Putamen (tissue), 1 donor: ENCODE measurements at places on chromosomes 6 and 20.

GRCh38 chr20:15977026-15977425 is 596.2 kb downstream of the KIF16B start:
- no peak for DNase-seq

DNA sequence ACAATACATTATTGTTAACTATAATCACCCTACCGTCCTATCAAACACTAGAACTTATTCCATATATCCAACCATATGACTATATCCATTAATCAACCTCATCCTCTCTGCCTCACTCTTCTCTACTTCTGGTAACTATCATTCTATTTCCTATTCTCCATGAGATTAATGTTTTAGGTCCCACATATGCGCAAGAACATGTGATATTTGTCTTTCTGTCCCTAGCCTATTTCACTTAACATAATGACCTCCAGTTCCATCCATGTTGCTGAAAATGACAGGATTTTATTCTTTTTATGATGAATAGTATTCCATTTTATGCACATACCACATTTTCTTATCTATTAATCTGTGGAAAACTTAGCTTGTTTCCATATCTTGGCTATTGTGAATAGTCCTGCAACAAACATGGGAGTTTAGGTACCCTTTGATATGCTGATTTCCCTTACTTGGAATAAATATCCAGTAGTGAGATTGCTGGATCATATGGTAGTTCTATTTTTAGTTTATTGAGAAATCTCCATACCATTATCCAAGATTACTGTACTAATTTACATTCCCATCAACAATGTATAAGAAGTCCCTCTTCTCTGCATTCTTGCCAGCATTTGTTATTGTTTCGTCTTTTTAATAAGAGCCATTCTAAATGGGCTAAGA is 289.4 kb upstream of the GJE1 start:
- no peak for DNase-seq

DNA sequence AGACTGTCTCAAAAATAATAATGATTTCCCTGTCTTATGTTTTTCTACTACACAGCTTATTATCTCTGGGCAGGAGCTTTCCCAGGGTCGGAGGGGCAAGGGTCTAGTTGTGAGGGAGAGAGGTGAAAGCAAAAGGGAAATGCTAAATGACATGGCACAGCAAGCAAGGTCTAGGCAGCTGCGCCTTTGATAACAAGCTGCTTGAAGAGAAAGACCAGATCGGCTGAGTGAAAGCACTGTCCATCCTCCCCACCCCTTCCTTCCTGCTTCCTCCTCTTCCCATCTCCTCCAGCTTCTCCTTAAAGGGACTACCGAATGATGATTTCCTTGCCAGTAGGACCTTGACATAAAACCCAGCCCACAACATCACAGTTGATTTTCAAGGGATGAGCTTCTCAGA is 158.1 kb upstream of the AKAP12 start:
- DNase-seq, result no peak

GRCh38 chr6:77425671-77426070 is 37.6 kb downstream of the HTR1B start:
- no peak for DNase-seq

GRCh38 chr6:105744815-105745214 is 341.3 kb upstream of the PRDM1 start:
- no peak for DNase-seq

GRCh38 chr6:67475700-67476099 is 1159.4 kb upstream of the ADGRB3 start:
- DNase-seq, result no peak

GRCh38 chr6:89281779-89282246 is 33.3 kb downstream of the GABRR2 start:
- DNase-seq, result no peak

GRCh38 chr6:98832284-98833056 is 1.9 kb upstream of the POU3F2 start:
- peak; percentile 87 for DNase-seq

GRCh38 chr6:14772188-14772587 is 473.7 kb upstream of the JARID2 start:
- no peak for DNase-seq

DNA sequence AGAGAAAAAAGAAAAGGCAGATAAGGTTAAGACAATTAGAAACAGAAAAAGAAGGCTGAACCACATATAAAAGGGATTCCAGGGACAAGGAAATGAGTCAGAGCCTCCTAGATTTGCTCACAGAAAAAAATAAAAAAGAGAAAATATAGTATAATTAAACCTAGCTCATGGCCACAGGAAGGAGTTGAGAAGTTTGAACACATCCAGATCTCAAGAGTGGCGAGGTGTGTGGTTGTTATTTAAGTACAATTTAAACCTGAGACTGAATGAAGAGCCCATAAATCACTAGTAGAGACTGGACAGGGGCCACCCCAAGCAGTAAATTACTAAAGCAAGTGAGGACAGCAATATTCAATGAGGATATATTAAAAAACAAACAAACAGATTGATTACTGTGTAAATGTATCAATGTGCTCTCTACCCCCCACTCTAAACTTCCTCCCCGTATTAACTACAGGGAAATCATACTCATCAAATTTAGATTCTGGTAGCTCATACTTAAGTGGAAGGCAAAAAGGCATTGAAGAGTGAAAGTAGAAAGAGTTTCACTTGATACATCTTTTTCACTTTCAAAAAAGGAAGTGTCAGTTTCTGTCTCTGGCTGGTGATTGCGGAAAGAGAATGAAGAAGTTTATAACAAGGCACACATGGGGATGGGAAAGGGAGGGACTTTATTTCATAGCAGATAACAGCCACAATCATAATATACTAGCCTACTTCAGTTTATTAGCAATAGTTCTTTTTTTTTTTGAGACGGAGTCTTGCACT is 49.3 kb upstream of the SCAF8 start:
- no peak for DNase-seq

GRCh38 chr6:140264431-140264830 is 890.0 kb upstream of the CITED2 start:
- no peak for DNase-seq

GRCh38 chr6:13295576-13295975 is 32.8 kb downstream of the TBC1D7 start:
- no peak for DNase-seq

DNA sequence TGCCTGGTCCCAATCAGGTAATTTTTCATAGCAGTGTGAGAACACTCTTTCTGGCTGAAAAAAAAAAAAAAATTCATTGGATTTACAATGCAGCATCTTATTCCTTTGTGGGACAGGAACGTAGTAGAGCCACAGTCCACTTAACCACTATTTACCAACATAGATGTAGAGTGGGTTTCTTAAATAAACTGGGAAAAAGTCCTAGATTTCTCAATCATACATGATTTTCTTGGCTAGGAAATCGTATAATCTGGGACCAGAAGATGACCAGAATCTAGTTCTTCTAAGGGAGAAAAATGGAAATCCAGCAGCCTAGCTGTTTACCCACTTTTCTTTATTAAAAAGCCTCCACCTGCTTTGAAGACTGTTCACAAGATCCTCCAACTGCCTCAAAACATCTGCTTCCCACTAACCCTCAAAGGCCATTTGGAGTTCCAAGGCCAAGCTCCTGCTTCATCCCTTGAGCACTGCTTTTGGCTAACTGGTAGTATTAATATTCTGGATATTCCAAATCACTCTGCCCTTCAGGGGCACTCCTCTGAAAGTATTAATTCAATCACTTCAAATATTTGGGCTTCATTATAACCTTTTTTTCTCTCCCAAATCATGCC is 70.4 kb downstream of the FYN start:
- no peak for DNase-seq

- no peak for DNase-seq
Measured at GRCh38 chr20:35200267-35200666, 26.2 kb upstream of the MMP24 start.

- no peak for DNase-seq
Measured at GRCh38 chr6:144653885-144654505, 368.9 kb downstream of the UTRN start.

DNA sequence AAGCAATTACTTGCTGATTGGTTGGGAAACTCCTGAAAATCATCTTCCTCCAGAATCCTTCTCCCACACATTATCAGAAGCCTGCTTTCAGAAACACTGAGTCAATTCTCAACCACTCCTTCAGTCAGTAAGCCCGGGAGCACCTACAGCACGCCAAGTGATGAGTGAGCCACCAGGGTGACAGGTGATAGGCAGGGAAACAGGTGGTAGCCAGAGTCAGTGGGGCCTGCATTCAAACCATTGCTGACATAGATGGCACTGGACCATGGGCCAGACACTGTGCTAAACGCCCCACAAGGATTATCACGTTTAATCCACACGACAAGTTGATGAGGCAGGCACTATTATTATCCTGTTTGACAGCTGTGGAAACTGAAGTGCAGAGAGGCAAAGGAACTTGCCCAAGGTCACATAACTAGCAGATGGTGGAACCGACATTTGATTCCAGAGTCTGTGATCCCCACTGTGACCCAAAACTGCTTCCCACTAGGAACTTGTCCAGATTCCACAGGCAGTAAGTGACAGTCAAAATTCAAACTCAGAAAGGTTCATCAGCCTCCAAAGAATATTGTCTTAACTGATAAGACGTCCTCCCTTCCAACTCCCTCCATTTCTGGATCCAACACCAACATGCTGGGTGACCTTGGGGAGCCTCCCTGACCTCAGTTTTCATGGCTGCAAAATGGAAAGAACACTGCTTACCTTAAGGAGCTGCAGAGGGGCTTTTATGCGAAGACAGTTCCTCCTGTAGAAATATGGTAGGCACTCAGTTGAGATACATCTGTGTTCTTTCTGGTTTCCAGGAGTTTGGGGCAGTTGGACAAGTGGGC is 23.9 kb upstream of the TOP1 start:
- DNase-seq, result peak; percentile 52

DNA sequence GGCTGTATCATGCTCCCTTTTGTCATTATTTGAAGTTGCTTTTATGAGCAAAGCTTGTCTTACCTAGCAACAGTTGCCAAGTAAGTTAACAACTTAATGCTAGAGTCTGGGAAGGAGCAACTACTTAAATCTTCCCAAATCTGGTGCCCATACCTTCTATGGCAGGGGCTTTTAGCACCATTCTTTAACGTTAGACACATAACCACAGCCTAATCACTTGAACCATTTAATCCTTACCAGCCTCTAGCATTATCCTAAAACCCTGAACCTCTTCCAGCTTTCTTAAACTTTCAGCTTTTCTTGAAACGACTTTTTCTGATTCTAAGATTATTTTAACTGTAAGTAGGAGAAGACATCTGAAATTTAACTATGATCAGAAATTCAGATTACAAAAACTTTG is at the start of gene C6orf163:
TSS of gene C6orf163 (plus strand) at position 83 of the 400 bp plus-strand sequence. CDS start at position 370, 287 bp downstream.
- DNase-seq, result no peak

DNA sequence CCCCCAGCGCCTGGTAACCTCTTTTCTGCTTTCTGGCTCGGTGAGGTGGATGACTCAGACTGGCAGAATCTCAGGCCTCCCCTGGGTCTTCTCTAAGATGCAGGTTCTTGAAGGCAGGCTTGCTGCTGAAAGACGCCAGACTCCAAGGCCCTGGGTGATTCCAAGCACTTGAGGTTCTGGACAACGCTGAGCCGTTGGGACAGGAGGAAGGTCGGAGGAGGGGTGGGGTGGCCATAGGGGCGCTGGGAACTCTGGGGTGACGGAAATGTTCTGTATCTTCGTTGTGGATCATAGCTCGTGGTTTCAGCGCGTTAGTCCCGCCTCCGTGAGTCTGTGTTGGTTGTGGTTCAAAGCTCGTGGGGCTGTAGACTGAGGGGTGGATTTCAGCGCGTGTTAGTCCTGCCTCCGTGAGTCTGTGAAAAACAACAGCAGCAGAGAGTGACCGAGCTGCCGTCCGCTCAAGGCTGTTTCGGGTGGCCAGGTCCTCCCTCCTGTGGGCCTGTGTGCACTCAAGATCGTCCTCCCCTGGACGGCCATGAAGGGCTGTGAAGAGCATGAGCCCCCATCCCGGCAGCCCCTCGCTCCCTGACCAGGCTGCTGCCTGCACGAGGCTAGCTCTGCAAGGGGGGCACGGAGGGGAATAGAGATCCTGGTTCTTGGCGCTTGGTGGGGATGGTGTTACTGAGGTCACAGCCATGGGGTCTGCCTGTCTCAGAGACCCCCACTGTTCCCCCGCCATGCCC is 7.7 kb downstream of the NTSR1 start:
- DNase-seq, result no peak

GRCh38 chr6:152428126-152428525 is 209.0 kb downstream of the SYNE1 start:
- DNase-seq, result no peak

DNA sequence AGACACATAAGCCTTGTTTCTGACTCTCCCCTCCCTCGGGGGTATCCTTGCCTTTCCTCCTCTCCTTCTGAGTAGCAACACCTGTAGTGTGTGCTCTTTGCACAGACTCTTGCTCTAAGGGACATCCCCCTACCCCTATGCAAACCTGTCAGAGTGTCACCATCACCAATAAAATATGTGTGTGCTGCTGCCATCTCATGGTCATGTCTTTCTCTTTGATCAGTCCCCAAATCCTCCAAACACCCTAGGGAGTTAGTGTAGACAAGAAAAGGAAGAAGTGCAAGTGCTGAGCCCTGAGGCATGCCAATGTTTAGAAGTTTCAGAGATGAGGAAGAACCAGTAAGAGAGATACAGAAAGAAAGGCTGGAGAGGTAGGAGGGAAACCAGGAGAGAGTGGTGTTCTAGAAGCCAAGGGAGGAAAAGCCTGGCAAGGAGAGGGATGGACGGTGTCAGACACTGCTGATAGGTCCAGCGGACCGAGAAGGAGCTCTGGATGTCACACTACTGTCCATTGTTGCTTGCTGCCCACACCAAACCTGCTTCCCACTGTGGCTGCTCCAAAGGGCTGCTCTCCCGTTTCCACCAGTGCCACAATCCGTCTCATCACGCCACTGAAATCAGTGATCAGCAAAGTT is 16.4 kb downstream of the TRMT6 start:
- no peak for DNase-seq

DNA sequence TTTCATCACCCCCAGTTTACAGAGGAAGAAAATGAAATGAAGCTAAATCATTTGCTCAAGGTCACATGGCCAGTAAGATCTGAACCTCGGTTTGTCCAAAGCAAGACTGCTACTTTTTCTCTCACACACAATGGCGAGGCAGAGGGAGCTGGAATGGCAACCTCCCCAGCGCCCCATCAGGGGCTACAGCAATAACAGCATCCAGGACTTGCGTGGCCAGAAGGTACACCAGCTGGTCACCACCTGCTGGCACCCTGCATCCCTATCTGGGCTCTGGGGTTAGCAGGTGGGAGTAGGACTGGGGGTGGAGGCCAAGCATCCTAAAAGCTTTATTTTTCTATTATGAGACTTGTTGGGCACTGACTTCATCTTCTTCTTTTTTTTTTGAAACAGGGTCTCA is 41.3 kb downstream of the TTI1 start:
- DNase-seq, result no peak

DNA sequence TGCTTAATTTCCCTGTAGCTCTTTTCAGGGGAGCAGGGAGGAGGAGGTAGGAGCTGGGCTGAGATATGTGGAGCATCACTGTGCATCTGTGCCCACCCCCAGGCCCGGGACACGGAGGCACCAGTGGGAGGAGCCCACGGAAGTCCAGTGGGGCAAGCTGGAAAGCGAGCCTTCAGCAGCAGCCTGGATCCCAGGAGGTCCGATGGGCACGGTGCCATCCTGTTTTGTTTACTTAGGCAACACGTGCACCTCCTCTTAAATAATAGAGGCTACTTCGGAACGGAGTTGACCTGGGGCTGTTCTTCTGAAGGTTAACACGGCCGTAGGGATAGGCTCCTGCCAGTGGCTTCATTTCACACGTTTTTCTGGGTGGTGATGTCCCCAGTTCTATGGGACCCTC is 51.6 kb downstream of the CDH4 start:
- DNase-seq, result no peak
